A549 treated with CpdA at 1 μM for 4 hours (cell line): ENCODE measurements at places on chromosomes 3 and 15. TPM values are rescaled to one million over a fixed set of nuclear protein-coding genes. Genes with fewer than 3 reads are reported as not detected.

The CASR gene
- not detected in 5 replicates for total RNA-seq

The PLA2G4D gene
- not detected in 5 replicates for total RNA-seq

The SI gene
- total RNA-seq = not detected in 5 replicates

The RGMA gene
- total RNA-seq = 0.16 to 0.31 TPM (median 0.18 TPM) in 5 replicates

The FAM98B gene
- 8.7 to 13.7 TPM (median 10.1 TPM) in 5 replicates for total RNA-seq

The SLC35G2 gene
- total RNA-seq = 24.5 to 30.2 TPM (median 28.8 TPM) in 5 replicates

The MOBP gene
- 0.09 to 0.25 TPM in 2 of 5 replicates, not detected in the others for total RNA-seq

The GRM7 gene
- not detected in 5 replicates for total RNA-seq

The ACAP2 gene
- total RNA-seq = 6.1 to 10.1 TPM (median 7.6 TPM) in 5 replicates

The ILDR1 gene
- not detected in 5 replicates for total RNA-seq

The IL17RE gene
- total RNA-seq = 0.87 to 1.3 TPM (median 1.0 TPM) in 5 replicates

The TMEM202 gene
- total RNA-seq = not detected in 5 replicates

The RTP4 gene
- not detected in 5 replicates for total RNA-seq

The ZBTB20 gene
- 0.58 to 1.1 TPM (median 0.73 TPM) in 5 replicates for total RNA-seq

The CEMIP gene
- total RNA-seq = 2.2 to 3.0 TPM (median 2.4 TPM) in 5 replicates

The TRH gene
- not detected in 5 replicates for total RNA-seq

The GRK7 gene
- 0.02 to 0.06 TPM (median 0.03 TPM) in 3 of 5 replicates, not detected in the others for total RNA-seq

The FSIP1 gene
- total RNA-seq = 0.47 to 1.1 TPM (median 0.65 TPM) in 5 replicates

The TM6SF1 gene
- total RNA-seq = 0.05 to 0.10 TPM in 2 of 5 replicates, not detected in the others

The SOX14 gene
- total RNA-seq = not detected in 5 replicates

The SPRED1 gene
- total RNA-seq = 7.6 to 12.5 TPM (median 8.9 TPM) in 5 replicates

The TPRG1 gene
- 0.21 to 0.40 TPM (median 0.34 TPM) in 4 of 5 replicates, not detected in the other for total RNA-seq

The TXNRD3 gene
- 5.0 to 8.7 TPM (median 6.9 TPM) in 5 replicates for total RNA-seq

The CORO2B gene
- 2.7 to 4.8 TPM (median 3.7 TPM) in 5 replicates for total RNA-seq

The ITIH1 gene
- not detected in 5 replicates for total RNA-seq

The CHL1 gene
- not detected in 5 replicates for total RNA-seq

The DENND4A gene
- 6.1 to 9.5 TPM (median 6.3 TPM) in 5 replicates for total RNA-seq

The SLC22A14 gene
- 0.06 to 0.10 TPM in 2 of 5 replicates, not detected in the others for total RNA-seq

The TNIK gene
- total RNA-seq = 1.9 to 2.7 TPM (median 2.1 TPM) in 5 replicates

The FETUB gene
- total RNA-seq = 0.05 to 0.13 TPM in 2 of 5 replicates, not detected in the others

The THSD4 gene
- total RNA-seq = 18.1 to 24.2 TPM (median 20.9 TPM) in 5 replicates

The PRTG gene
- total RNA-seq = 8.2 to 11.0 TPM (median 10.2 TPM) in 5 replicates

The TTLL13 gene
- 0.22 to 1.1 TPM (median 0.47 TPM) in 5 replicates for total RNA-seq

The GDPGP1 gene
- 5.0 to 8.1 TPM (median 6.1 TPM) in 5 replicates for total RNA-seq

The PP2D1 gene
- not detected in 5 replicates for total RNA-seq

The FBXO40 gene
- total RNA-seq = not detected in 5 replicates

The GNAT1 gene
- total RNA-seq = 0.02 TPM in 1 of 5 replicates, not detected in the others

The CMTM8 gene
- total RNA-seq = 6.2 to 10.7 TPM (median 9.7 TPM) in 5 replicates
